Stimulated activated CD8-positive, alpha-beta memory T cell treated with anti-CD3 and anti-CD28 coated beads, Interleukin-2, amount 100 ng/mL, for 48 hours (primary cell): ENCODE measurements at places on chromosomes 4 and X.

DNA sequence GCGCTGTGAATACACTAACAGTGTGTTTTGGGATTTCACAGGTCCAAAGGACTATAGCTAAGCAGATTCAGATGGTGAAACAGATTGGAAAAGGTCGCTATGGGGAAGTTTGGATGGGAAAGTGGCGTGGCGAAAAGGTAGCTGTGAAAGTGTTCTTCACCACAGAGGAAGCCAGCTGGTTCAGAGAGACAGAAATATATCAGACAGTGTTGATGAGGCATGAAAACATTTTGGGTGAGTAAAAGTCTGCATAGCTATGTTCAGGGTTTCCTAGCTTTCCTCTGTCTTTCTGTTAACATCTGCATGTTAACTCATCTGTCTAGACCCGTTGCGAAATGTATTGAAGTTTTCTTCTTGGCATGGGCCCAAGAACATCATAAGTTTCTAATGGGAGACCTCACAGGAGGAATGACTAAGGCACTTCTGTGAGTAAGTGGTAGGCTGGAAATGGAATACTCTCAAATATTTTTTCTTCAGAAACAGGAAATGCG lies 372.1 kb downstream of the BMPR1B start:
- DNase-seq, result no peak

- no peak for DNase-seq
Measured at GRCh38 chr4:78092850-78093249, 35.7 kb downstream of the FRAS1 start.

DNA sequence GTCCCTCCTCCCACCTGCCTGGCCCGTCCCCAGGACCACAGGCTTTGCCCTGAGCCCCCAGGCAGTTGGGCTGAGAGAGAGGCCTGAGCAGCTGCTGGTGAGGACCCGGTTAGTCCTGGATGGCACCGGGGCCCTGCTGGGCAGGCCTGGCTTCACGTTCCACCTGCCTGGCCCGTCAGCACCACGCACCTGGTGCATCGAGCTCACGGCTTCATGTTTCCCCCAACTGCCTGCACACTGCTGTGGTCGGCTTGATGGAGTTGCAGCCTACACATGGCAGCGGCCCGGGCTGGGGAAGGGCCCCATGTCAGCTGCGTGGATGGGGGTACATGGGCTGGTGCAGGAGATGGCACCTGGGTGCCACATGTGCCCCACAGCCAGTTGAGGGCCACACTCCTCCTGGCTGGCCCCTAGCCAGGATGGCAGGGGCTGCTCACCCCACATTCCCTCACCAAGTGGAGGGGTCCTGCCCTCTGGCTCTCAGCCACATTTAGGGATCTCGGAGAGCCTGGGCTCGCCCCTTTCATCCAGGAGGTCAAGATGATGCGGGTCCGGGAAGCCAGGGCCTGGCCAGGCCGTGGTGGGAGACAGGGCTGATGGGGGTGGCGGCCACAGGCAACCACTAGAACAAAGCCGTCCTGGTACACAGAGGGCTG lies 28.5 kb downstream of the NKX1-1 start:
- no peak for DNase-seq

DNA sequence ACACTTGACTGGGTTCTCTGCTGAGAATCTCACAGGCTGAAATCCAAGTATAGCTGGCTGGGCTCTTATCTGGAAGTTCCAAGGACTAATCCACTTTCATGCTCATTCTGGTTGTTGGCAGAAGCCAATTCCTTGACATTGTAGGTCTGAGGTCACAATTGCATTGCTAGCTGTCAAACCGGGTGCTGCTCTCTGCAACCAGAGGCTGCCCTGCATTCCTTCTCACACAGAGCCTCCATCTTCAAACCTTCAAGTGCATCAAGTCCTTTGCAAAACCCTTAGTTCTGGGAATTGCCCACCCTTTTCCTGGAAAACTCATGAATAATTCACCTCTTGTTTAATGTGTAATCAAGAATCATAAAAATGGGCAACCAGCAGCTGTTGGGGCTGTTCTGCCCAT lies 404.2 kb downstream of the KCNIP4 start:
- DNase-seq, result no peak
